ENCODE measurements at places on chromosomes 11 and 22. TPM values are rescaled to one million over a fixed set of nuclear protein-coding genes. Genes with fewer than 3 reads are reported as not detected.

- no peak for DNase-seq
Observed at GRCh38 chr11:116831790-116832349, 2.2 kb downstream of the APOC3 start.

- no peak for DNase-seq
Observed at GRCh38 chr22:20927940-20928572, 10.8 kb downstream of the CRKL start.

GRCh38 chr22:30327864-30328345 is 1.2 kb upstream of the TBC1D10A start:
- no peak for DNase-seq

Gene CREBZF
- polyA plus RNA-seq = 32.7 TPM

Gene TNRC6B
- polyA plus RNA-seq = 4.7 TPM

Gene C22orf15
- polyA plus RNA-seq = 0.82 TPM

Gene OOSP2
- not detected for polyA plus RNA-seq

Gene P2RY2
- 1.8 TPM for polyA plus RNA-seq

Data from urinary bladder (tissue), 4 donors.